ENCODE measurements at places on chromosomes 2 and 18.

GRCh38 chr2:151619337-151619989 is 114.8 kb downstream of the NEB start:
- no peak for DNase-seq

DNA sequence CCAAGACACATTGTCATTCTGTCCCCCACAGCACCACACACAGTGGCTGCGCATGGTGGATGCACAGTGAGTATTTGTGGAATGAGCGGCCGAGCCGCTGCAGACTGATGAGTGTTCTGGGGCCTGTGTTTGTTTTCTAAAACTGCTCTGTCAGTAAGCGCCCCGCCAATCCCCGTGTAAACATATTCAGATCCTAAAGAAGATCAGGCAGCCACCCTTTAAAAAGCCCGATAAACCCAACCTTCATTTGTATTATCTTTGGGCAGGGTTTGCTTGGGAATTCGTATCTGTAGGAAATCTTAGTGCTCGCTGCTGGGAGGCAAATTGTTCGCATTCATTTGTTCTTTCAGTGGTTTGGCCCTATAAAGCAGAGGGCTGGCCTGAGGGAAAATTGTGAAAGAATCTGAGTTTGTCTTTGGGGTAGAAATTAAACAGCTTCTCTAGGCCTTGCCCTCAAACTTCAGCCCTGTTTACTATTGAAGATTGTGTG is 68.6 kb downstream of the TGOLN2 start:
- no peak for DNase-seq

DNA sequence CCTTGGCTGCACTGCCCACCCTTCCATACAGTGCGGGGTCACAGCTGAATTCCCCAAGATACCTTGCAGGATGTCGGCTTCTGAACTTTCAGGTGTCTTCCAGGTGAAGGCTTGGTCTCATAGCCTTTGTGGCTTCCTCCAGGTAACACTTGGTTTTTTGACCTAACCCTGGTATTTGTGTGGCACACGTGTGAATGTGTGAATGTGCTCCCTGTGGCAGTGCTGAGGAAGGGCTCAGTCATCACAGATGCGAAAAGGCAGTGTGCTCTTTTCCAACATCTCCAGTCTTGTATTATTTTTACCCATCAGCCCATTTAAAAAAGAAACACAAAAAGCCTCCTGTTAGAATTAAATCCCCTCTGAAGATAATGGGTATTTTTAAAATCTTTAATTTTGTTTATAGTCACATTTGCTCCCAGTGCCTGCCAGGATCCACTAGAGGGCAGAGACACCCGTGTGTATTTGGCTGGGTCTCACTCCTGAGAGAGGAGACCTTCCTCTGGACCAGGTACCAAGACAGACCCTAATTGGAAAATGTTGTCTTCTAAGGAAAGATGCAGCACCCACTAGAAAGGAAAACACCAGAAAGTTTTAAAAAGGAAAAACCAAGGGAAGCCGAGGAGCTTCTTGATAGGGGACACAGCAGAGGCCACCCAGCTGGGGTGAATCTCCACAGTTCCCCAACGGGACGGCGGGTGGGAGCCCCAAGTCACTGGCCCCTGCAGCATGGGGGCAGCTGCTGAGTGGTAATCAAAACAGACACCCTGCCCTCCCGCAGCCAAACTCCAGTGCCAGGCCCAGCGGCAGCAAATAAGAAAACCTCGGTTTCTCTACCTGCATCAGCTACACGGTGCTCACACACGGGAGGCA is 27.7 kb downstream of the FAM110C start:
- no peak for DNase-seq

GRCh38 chr2:11397513-11397912 is 53.1 kb upstream of the ROCK2 start:
- DNase-seq, result no peak

GRCh38 chr18:11828786-11829432 is 22.3 kb upstream of the CHMP1B start:
- no peak for DNase-seq

GRCh38 chr2:226115832-226116200 is 683.8 kb downstream of the IRS1 start:
- no peak for DNase-seq

GRCh38 chr2:238790126-238790832 is 57.6 kb upstream of the TWIST2 start:
- no peak for DNase-seq

DNA sequence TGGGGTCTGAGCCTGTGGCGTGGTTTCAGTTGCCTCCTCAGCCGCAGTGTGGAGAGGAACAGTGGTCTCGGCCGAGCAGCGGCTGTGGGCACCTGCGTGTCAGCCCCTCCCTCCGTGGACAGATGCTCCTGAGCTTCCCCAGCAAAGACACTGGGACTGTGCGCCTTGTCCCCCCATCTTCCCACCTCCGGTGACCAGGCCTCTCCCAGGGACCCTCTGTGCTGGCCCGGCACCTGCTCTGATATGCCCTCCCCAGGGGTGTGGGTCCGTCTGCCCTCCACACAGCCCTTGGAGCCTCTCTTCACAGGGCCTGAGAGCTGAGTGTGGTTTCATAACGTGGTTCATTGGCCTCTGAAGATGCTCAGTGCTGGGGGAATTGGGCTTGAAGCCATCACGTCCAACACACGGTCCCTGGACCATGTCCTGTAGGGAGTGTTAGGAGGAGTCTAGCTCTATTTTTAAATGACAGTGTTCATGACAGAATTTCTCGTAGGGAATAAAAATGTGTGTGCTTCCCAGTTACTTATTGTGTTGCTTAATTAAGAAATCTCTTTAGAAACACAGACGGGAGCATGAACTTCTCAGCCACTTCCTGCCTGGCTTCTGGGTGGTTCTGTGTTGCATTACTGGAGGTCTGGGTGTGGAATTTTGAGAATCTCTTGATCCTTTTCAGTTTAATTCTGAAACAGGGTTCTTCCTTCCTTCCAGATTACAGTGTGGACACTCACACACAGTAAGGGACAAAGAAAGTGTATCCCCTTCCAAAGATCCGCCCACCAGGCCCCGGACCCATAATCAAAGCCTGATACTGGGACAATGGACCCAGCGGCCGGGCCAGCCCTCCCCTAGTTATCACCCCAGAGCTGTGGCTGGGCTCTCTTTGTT is 110.7 kb downstream of the NFATC1 start:
- DNase-seq, result no peak

GRCh38 chr2:36797324-36798070 is 101.0 kb downstream of the VIT start:
- DNase-seq, result no peak

GRCh38 chr2:55063226-55063625 is 13.0 kb upstream of the RTN4 start:
- DNase-seq, result no peak

- DNase-seq, result peak; percentile 81
These were observed at the start of gene KLF11 for GRCh38 chr2:10043256-10043905. Gene KLF11, plus strand, starts transcription at chr2:10043550. Its CDS starts 167 bp downstream, at chr2:10043717.

- DNase-seq, result no peak
These were observed 146.0 kb downstream of the SETBP1 start for GRCh38 chr18:44826418-44827259.

Data from activated CD4-positive, alpha-beta T cell treated with anti-CD3 and anti-CD28 coated beads for 48 hours (primary cell).